Right kidney (tissue), 9 donors: ENCODE measurements at places on chromosomes 1 and 21.

GRCh38 chr1:235342039-235342438 is 13.7 kb downstream of the GGPS1 start:
- no peak for DNase-seq

- DNase-seq = no peak
Observed at GRCh38 chr1:209542585-209542984, 40.9 kb upstream of the CAMK1G start.

DNA sequence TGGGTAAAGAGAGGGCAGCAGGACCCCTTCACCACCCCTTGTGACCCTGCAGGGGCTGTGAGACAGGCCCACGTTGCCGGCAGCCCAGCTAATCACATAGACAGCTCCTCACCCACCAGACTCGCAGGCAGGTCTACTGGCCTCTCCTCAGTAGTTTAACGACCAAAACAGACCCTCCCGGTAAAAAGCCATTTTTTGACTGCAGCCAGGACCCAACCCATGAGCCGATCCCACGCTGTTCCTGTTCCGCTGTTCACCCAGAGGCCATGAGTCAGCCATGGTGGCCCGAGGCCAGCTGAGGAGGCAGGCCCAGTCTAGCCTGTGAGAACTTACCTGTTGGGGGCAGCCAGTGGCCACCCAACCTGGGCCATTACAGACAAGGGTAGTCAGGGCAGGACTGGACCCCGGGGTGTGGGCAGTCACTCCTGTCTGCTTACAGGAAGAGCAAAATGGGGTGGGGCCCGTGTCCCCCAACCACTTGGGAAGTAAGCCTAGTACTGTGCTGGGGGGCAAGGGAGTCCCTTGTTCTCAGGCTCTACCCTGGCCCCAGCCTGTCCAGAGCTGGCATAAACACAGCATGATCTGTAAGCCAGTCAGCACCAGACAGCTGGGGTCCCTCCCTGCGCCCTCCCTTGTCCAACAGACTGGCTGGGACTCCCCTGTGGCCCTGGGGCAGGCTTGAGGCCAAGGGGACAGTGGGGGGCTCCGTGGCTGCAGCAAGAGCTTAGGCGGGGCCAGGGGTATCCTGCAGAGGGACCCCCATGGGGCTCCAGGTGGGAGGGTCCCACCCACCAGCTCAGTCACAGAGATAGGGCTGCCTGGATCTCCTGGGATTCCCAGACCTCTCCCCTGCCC is 61.9 kb downstream of the WNT9A start:
- no peak for DNase-seq

- no peak for DNase-seq
Observed at GRCh38 chr1:7287013-7287412, 484.1 kb upstream of the VAMP3 start.

- DNase-seq = no peak
Observed at GRCh38 chr1:119736649-119737039, 24.9 kb downstream of the PHGDH start.

GRCh38 chr21:22476726-22477646 is 1478.8 kb downstream of the NCAM2 start:
- no peak for DNase-seq

- no peak for DNase-seq
Observed at GRCh38 chr1:99551812-99552614, 93.9 kb upstream of the PALMD start.

DNA sequence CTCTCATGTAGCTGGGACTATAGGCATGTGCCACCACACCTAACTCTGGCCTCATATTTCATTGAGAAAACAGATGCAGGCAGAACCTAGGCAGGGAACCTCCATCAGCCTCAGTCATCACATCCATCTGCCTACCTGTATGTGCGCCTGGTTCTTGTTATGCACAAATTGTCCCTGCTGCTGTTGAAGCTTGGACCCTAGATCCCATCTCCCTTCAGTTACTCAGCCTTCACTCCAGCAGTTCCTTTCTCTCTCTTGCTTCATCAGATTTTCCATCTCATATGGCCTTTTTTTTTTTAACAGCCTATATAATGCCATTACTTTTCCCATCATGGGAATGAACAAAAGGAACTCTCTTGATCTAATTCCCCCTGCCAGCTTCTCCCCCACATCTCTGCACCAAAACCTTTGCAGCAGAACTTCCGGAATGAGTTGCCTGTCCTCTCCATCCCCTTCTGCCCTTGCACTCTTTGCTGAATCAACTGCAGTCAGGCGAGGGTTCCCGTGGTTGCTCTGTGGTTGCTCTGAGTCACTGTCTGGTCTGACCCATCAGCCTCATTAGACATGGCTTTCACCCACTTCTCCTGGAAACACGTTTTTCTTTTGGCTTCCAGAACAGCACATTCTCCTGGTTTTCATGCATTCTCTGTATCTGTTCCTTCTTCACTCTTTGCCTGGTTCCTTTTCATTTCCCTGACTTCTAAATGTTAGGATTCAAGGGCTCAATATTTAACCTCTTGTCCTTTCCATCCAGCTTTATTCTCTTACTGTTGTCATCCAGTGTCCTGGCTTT is 41.5 kb downstream of the UBE4B start:
- no peak for DNase-seq

DNA sequence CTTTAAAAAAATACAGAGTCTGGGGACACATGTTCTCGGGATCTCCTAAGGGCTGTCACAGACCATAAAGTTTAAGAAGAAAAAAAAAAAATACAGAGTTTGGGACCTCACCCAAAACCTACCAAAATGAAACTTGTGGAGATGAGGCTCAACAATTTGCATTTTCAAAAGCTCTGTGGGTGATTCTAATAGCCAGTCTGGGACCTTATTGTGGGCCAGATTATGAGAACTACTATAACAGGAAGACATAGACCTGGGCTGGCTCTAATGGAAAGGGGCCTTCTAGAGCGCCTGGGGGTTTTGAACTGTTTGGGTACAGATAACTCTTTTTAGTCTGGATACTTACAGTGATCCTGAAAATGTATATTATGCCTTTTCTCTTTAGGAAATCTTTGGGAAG is 69.1 kb downstream of the LAMC1 start:
- no peak for DNase-seq

DNA sequence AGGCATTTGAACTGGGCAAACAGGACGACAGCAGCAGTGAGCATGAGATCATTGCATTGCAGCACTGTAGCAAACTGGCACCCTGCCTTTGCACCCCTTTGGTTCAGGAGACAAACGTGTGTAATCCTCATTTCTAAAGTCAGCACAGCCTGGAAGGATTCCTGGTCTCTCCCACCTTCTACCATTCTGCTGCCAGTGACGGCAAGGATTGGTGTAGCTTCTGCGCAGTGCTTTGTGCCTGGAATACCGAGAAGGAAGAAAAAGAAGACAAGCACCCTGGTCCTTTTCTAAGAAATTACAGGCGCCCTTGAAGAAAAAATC is 805.3 kb downstream of the USP25 start:
- DNase-seq = no peak

DNA sequence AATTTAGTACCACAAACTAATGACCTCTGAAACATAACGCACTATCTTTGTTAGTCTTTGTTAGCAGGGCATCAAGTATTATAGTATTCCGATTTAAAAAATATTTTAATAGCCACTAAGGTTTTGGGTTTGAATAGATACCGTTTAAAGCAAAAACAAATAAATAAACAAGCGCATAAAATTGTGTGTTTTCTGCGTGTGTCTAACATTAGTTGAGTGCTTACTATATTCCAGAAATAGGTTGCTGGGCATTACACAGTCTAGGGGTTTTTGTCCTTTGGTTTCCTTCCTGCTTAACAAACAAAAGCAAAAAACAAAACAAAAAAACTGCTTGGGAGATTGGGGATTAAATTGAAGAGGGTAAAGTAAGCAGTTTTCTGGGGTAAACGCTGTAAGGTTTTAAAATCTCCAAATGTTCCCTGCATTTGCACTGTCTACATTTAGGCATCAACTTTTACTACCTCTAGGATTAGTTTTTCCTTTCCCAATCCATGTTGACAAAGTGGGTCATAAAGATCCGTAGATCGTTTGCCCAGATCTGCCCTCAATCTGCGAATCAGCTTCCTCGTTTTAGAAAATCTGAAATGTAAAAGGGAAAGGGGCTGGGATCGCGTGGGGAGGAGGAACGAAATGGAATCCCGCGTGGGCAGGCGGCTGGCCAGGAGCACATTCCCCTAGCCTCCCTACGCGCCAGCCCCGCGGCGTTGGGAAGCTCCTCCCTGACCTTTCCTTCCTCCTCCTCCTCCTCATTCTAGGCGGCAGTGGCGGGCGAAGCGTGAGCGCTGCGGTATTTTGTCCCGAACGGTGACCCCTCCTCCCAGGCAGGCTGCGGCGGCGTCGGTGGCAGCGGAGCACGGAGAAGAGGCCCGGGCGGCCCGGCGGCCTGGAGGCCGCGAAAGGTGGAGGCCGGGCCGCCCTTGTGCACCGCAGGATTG is at the start of gene KCTD3:
Gene KCTD3 (plus strand): TSS at position 749 of the 935 bp plus-strand sequence. CDS start 382 bp downstream, outside the sequence.
- peak; percentile 96 for DNase-seq

- no peak for DNase-seq
Observed at GRCh38 chr1:111032295-111032897, 68.7 kb upstream of the LRIF1 start.

GRCh38 chr1:168343566-168343965 is 62.9 kb downstream of the TBX19 start:
- DNase-seq = no peak

DNA sequence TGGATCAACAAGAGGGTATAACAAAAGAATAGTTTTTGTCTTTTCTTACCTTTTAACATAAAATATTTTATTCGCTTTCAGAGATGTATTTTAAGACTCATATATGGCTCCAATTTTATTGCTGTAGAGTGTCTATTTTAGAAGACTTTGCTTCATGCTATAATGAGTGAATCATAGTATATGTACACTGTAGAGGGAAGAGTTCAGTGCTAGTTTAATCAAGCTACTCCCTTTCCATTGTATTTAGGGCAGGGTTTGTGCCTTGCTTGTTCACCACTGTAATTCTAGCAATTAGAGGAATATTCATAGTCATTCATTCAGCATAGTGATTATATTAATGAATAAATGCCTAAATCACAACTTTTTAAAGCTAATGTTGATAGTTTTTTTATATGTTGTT is 78.8 kb downstream of the CEP350 start:
- DNase-seq = no peak

DNA sequence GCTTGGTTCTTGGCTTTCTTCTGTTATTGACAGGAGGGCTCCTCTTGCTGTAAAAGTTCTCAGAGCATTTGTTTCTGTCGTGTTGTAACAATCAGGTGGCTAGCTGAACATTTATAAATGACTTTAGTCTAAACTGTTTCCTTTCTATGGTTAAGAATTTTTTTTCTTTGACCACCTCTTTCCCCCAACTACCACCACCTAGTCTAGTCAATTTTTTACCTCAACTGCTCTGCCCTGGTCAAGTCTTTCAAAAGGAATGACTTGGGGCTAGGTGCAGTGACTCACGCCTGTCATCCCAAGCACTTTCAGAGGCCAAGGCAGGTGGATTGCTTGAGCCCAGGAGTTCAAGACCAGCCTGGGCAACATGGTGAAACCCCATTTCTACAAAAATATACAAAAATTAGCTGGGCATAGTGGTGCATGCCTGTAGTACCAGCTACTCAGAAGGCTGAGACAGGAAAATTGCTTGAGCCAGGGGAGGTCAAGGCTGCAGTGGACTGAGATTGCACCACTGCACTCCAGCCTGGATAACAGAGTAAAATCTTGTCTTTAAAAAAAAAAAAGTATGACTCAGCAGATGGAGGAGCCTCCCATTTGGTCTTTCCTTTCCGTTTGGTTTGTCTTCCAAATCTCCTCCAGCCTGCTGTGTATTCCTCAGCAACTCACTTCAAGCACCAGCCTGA is 40.7 kb downstream of the MAP3K21 start:
- DNase-seq = no peak

GRCh38 chr1:21095976-21096375 is 80.7 kb downstream of the EIF4G3 start:
- no peak for DNase-seq

DNA sequence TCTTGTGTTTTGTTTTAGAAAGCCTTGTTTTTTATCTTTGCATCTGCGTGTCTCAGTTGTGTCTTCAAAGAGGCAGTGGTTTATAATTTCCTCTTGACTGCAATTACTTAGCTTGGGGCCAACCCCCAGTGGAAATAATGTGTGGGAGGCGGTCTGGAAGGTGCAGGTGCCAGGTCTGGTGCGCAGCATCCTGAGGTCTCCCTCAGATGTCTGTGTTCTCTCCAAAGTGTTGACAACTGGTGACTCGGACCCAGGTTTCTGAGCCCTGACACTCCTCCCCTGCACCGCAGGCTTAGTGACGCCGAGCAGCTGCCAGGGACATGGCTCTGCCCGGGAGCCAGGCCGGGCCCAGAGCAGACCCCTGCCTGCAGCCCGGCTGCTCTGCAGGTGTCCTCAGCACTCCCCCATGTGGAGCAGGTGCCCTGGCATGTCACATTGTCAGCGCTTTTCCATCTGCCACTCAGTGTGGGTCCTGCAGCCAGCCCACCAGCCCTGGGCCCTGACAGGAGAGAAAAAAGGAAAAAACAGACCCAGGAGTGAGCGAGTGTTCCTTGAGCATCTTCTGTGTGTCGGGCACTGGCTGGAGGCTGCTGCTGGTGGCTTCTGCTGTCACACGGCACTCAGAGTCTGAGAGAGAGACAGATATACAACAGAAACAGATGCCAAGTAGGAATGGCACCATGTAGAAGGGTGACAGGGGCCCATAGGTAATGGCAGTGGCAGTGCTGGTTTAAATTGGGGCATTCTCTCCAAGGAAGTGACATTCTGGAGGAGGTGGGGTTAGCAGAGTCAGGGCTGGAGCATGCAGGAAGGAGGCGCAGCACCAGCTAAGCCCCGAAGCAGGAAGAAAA is 24.8 kb upstream of the SELENON start:
- DNase-seq = peak; percentile 60

DNA sequence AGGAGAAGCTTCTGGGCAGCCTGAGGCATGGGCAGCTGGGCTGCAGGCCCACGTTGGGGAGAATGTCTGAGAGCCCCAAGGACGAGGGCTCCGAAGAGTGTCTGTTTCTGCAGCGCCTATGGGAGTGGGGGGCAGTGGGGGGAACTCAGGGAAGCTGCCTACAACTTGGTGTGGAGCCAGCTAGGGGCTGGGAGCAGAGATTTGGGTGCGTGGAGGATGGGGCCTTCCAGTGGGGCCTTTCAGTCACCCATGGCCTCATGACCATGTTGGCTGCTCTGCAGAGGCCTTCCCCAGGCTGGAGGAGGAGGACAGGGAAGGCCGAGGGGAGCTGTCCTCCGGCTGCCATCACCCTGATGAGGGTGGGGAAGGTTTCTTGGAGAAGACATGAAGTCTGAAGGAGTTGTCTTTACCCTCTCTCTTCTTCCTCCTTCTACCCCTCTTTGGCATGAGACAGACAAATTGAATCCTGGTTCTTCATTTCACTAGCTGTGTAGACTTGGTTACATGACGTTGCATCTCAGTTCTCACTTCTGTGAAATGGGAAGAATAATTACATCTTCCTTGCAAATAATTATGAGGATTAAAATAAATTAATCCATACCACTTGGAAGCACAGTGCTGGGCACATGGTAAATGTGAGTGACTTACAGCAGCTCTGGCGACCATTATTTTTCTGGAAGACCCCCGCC is 8.3 kb downstream of the PPFIA4 start:
- DNase-seq = no peak

GRCh38 chr1:24308365-24309015 is 10.7 kb upstream of the GRHL3 start:
- DNase-seq = no peak

DNA sequence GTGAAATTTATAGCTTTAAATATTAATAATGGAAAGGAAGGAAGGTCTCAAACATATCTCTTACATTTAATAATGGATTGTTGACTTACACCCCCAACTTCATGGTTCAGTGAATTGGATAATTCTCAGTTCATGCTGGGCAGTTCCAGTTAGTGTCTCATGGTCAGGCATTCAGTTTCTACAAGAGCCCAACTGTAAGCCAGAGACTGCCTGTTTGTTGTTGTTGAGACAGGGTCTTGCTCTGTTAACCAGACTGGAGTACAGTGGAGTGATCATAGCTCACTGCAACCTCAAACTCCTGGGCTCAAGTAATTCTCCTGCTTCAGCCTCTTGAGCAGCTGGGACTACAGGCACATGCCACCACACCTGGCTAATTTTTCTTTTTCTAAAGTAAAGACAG is 5.0 kb upstream of the DMAP1 start:
- no peak for DNase-seq
